ENCODE measurements at places on chromosomes 7 and 10. TPM values are rescaled to one million over a fixed set of nuclear protein-coding genes. Genes with fewer than 3 reads are reported as not detected.

DNA sequence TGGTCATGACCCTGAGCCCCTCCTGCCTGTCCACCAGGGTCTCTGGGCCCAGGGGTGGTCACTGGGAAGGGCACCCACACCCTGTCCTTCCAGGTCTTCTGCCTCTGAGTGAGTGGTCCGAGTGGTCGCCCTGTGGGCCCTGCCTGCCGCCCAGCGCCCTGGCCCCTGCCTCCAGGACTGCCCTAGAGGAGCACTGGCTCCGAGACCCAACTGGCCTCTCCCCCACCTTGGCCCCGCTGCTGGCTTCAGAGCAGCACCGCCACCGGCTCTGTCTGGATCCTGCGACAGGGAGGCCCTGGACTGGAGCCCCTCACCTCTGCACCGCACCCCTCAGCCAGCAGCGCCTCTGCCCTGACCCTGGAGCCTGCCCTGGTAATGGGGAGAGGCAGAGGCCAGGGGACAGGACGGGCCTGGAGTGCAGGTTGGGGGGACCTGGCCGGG, 13.9 kb upstream of the ZNF862 start:
- no peak for DNase-seq
- no peaks in the 10 kb centered on the region for H3K27me3 ChIP-seq

GRCh38 chr7:45101748-45102147, 9.7 kb downstream of the TBRG4 start:
- no peaks in the 10 kb centered on the region for H3K4me1 ChIP-seq
- no peak overlapping the region for H3K4me3 ChIP-seq
- DNase-seq: no peak
- peaks cover 36% of the 10 kb centered on the region for H3K36me3 ChIP-seq

DNA sequence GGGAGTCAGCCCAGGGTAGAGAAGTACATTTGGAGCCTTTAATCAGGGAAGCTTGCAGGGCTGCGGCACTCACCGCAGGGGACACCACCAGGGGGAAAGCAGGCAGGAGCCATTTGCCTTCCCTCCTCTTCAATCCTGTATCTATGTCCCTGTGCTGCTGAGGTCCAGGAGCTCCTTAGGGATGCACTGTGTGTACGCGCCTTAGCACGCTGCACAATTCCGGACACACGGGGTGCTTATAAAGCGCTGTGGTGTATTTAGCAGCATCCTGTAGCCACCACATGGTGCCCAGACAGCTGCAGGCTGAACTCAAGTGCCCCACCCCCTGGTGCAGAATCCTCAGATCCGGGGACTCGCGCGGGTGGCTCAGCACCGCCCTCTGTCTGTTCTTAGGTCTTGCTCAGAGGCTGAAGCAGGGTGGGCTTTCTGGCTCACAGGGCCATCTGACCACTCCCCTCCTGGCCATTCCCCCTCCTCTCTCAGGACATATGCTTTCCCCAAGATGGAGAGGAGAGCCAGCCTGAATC, 421.4 kb downstream of the SDK1 start:
- H3K4me3 ChIP-seq: no peak overlapping the region
- no peak for DNase-seq
- no peaks in the 10 kb centered on the region for H3K4me1 ChIP-seq

GRCh38 chr7:133723044-133723443, 404.1 kb upstream of the LRGUK start:
- no peaks in the 10 kb centered on the region for H3K4me1 ChIP-seq
- H3K27me3 ChIP-seq: no peaks in the 10 kb centered on the region

GRCh38 chr7:28979776-28980175, 21.6 kb upstream of the TRIL start:
- no peak for DNase-seq
- no peak overlapping the region for H3K4me3 ChIP-seq
- no peaks in the 10 kb centered on the region for H3K27me3 ChIP-seq
- H3K36me3 ChIP-seq: no peaks in the 10 kb centered on the region

DNA sequence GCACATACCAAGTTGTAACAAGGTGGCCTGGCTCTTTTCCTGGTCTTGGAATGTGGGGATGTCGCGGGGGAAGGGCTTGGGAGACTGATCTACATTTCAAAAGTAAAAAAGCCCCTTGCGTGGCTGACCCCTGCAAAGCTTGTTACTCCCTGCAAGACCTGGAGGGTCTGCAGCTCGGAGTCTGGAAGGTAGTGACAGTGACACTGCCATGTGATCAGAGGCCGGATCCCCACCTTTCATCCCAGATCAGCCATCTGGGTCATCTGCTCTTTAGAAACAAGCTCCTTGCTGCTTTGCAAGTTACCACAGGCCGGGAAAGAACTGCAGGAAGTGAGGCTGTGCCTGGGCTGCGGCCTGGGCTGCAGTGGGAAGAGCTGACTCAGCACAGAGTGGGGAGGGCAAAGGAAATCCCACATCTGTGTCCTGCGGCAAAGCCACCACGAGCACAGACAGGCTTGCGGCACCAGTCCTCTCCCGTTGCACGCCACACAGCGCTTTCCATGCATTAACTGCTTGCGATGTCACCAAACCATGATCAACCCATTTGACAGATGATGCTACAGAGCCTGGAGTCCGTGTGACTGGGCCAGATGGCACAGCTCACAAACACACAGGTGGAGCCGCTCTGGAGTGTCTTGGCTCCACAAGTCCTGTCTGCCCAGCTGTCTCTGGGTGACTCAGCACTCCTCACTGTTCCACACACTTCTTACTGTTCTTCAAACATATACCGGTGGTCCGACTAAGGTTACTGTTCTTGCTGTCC, 97.7 kb downstream of the SH3PXD2A start:
- H3K27me3 ChIP-seq: no peaks in the 10 kb centered on the region
- H3K4me1 ChIP-seq: peaks cover 22% of the 10 kb centered on the region
- peak overlapping the region; percentile 73 for H3K27ac ChIP-seq
- no peaks in the 10 kb centered on the region for H3K36me3 ChIP-seq

- no peak for DNase-seq
- H3K27me3 ChIP-seq: no peaks in the 10 kb centered on the region
- H3K4me1 ChIP-seq: no peaks in the 10 kb centered on the region
- H3K27ac ChIP-seq: peak overlapping the region; percentile 88
- H3K36me3 ChIP-seq: no peaks in the 10 kb centered on the region
Observed at GRCh38 chr10:97426776-97427570, 982 bp downstream of the PGAM1 start.

- H3K27me3 ChIP-seq: no peaks in the 10 kb centered on the region
- no peak overlapping the region for H3K27ac ChIP-seq
- no peaks in the 10 kb centered on the region for H3K4me1 ChIP-seq
- DNase-seq: no peak
Observed at GRCh38 chr10:119602241-119603095, 5.7 kb upstream of the TIAL1 start.

Gene ADIRF
- total RNA-seq: 204 TPM

Gene CCDC172
- not detected for total RNA-seq

Gene PDE1C
- 30.1 TPM for total RNA-seq

Gene SUN1
- total RNA-seq: 189 TPM
